NCI-H1105 treated with DMSO at 0.1 percent for 48 hours (cell line): ENCODE measurements at places on chromosomes 3 and 15.

- peak; percentile 97 for DNase-seq
Measured at GRCh38 chr3:177832880-177833279, 635.6 kb upstream of the TBL1XR1 start.

DNA sequence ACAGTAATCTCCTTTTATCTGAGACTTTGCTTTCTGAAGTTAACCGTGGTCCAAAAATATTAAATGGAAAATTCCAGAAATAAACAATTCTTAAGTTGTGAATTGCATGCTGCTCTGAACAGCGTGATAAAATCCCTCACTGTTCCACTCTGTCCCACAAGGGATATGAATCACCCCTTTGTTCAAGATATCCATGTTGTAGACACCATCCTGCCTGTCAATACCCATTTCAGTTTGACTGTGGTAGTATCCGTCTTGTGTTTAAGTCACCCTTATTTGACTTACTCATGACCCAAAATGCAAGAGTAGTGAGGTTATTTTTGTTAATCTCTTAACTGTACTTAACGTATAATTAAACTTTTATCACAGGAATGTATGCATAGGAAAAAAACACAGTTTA lies 435.0 kb downstream of the SHQ1 start:
- DNase-seq: no peak

- DNase-seq: no peak
Measured at GRCh38 chr3:129449279-129450115, 9.5 kb downstream of the IFT122 start.

GRCh38 chr3:197309528-197310361 lies 11.3 kb upstream of the DLG1 start:
- DNase-seq: no peak

- DNase-seq: no peak
Measured at GRCh38 chr15:64749999-64750657, 25.3 kb downstream of the RBPMS2 start.

DNA sequence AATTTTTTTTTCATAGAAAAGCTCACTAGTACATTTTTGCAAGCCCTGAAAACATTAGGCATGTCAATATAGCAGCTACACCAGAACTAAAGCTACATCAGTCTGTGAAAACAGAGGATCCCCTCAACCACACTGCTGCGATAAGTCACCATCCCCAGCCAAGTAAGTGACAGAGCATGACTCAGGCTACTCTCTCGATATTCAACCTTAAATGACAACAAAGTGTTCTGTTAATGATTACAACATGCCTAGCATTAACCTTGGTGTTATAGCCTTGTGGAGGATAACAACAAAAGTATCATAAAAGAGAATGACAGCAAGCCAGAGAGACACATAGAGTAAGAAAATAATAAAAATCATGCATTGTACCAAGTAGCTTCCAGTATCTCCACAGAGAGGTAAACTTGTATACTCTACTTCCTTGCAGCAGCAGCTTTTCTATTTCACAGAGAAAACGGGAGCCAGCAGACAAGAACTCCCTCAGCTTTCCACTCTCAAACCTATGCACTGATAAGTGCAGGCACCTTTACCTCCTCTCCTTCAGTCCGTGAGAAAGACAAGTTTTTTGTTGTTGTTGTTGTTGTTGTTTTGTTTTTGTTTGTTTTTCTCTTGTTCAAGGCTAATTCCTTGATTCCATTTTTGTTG lies 76.6 kb downstream of the GBE1 start:
- DNase-seq: no peak

DNA sequence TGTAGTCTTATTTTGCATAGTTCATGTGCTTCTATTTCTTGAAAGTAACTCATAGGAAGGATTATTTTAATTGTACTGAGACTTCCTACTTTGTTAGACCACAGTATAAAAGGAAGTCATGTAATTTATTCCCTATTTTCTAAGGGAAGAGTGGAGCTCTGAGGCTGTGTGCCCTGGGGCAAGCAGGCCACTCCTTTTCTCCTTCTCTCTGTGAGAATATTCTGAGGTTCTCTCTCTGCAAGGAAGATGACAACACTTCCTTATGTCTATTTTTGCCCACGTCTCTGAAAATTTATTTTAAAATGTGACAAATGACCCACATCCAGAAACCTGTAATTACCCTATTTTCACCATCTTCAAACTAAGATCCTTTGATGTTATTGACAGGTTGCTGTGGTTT lies 11.0 kb downstream of the KCTD6 start:
- no peak for DNase-seq

DNA sequence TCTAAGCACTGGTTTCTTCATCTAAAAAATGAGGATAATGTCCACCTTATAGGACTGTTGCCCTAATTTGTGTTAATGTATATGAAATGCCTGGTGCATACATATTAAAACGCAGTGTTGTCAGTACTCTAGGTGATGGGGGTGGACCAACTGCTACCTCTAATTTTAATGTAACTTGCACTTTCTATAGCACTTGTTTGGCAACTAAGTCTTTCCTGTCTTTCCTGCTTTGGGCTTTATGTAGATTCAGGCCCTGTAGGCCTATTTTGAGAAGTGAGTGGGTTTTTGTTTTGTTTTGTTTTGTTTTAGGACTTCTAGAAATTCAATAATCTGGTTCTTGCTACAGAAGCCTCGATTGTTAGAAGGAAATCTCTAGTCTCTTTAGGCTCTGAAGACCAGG lies 21.2 kb downstream of the SLC7A14 start:
- DNase-seq: no peak

- DNase-seq: no peak
Measured at GRCh38 chr3:13518516-13518953, 30.4 kb upstream of the FBLN2 start.

GRCh38 chr3:101903451-101903871 lies 54.1 kb downstream of the NFKBIZ start:
- no peak for DNase-seq

- peak; percentile 94 for DNase-seq
Measured at GRCh38 chr15:60572541-60573421, 93.8 kb upstream of the ICE2 start.

- no peak for DNase-seq
Measured at GRCh38 chr3:105853801-105854432, 14.9 kb downstream of the CBLB start.

DNA sequence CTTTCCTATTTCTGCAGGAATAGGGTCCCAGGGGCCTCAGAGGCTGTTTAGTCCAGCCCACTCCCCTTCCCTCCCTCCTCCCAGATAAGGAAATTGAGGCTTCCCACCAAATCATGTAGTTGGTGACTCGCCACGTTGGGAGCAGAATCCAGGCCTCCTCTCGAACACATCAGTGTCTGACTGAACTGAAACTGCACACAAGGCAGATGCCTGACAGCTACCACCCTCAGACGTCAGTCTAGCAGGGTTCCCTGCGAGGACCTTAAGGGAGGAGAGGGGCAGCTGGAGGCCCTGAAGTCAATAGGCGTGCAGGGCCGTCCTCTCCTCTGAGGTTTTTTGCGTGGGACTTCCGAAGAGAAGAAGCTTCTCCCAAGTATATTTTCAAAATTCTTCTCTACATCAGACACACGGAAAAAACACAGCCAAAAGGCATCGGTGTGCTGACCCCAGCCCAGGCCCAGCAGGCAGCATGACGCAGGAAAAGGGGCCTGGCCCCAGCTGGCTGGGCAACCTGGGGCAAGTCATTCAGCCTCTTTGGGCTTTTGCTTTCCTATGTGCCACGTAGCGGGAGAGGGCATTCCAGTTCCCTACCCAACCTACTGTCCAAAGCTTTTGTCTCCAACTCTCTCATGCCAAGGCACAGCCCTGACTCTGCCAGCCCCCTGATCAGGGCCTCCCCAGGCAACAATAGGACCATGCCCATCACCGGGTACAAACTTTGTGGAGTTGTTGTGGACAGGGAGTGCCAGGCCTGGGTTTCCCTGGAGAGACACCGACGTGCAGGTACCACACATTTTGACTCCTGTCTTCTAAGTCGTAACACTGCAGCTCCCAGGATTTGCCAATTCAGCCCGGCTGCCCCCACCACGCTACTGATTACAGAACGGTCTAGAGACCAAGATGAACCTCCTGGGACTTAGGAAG lies 283.1 kb downstream of the XXYLT1 start:
- DNase-seq: no peak

GRCh38 chr15:100140527-100141308 lies 201.1 kb downstream of the ADAMTS17 start:
- no peak for DNase-seq

GRCh38 chr15:48624700-48625099 lies 20.8 kb downstream of the FBN1 start:
- DNase-seq: no peak

- no peak for DNase-seq
Measured at GRCh38 chr3:62369476-62369743, 3.9 kb downstream of the FEZF2 start.

- DNase-seq: peak; percentile 43
Measured at GRCh38 chr3:170585008-170585936, 603 bp downstream of the SLC7A14 start.

DNA sequence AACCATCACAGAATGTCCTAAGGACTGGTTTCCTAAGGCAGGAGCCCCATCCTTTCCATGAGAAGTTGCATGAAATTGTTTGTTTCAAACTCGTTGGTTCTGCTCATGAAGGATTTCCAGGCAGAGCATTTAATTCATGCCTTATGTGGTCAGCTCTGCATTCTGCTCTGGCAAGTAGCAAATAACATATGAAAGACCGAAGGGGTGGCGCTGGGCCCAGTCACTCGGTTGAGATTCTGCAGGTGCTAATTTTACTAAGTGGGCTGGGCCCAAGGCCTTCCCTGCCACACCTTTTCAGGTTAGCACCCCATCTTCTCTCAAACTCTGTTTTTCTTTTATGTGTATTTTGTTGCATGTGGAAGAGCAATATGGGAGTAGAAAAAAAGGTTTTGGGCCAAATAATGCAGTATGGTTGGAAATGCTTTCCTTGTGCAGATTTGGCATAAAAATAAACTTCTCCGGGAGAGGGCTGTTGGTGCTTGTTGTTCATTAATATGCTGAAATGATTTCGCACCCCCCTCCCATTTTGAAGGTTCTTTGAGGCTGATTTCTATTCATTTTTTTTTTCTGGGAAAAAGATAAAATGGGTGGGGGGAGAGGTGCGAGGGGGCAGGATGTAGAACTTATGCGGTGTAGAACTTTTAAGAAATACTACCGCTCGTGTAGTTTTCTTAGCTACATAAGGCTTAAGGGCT lies 182.9 kb upstream of the FEZF2 start:
- DNase-seq: no peak

- no peak for DNase-seq
Measured at GRCh38 chr3:31250116-31250777, 282.5 kb upstream of the STT3B start.

DNA sequence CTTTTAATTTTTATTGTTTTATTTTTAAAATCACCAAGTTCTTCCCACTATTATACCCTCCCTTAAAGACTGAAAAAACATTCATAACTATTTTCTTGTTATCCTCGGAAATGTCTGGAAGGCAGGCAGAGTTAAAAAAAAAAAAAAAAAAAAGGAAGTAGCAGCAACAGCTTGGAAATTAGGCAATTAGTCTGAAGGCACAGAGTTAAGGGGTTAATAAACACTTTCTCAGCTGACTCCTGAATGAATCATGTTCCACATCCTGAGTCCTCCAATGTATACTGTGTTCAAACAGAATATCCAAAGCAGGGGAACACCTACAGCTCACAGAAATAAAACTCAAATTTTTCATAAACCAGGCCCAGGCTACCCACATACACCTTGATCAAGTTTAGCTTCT lies 5.8 kb downstream of the HEXA start:
- DNase-seq: no peak

DNA sequence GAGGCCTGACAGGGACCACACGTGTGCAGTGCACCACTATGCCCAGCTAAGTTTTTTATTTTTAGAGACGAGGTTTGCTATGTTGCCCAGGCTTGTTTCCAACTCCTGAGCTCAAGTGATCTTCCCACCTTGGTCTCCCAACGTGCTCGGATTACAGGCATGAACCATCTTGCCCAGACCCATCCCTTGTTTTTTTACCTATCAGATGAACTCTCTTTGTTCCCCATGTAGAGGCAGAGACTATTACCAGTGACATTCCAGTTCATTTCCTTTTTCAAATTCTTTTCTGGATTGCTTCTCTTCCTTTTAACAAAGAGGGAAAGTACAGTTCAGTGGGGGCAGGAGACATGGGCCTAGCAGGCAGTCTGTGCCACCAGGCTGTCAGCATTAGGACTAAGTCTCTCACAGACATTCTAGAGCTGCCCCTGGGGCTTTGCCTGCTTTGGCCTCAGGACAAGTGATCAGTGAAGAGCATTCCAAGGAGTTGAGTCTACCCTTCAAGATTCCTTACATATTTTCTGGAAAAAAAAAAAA lies 103.5 kb upstream of the SLC7A14 start:
- peak; percentile 93 for DNase-seq

DNA sequence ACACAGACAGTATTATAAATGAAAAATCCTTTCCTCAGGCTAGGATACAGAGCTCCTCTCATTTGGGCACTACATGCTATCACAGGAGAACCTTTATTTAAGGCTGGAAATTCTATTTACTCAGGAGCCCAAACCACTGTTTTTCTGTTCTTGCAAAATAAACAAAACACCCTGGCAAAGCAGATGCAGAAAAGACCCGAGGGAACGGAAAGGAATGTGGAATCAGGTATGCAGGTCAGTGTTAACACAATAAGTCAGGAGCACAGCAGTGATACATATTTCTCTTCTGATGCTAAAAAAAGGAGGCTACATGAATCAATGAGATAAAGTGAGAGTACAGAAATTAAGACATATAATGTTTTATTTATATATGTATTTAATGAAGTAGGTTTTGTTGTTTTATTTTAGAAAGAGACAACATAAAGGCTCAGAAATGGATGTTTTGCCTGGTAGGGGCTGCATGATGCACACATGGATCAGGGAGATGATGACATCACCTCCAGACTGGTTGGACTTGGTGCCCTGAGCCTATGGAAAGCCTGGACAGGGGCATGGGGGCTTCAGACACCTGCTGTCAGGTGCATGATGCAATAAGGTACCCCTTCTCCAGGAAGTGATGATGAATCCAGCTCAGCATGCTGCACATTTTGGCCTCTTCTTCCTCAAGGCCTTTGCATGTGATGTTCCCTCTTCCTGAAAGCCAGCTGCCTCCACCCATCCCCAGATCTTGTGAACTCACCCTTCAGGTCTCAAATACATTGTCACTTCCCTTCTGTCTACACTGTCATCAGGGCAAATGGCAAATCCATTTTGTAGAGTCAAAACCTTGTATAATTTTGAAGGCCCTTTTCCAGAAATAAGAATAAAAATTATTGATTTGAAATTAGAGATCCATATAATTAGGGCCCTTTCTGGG lies 19.1 kb upstream of the RBP1 start:
- DNase-seq: no peak

DNA sequence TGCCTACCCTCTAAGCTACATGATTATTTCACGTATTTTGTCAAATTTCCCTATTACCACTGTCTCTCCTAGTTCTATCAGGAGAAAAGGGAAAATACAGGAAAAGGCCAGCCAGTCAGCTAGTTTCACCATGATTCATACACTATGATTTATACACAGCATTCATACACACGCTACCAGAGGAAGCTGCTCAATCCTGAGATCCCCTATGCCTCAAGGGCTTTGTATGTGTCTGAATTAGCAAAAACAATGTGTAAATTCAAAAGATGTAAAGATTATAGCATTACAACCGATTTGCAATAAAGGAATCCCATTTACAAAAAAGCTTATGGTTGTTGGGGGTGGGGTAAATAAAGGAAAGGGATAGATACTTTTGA lies 3.1 kb upstream of the ACKR4 start:
- no peak for DNase-seq
